NCI-H748 treated with DMSO at 0.1 percent for 48 hours (cell line): ENCODE measurements at places on chromosomes 4 and X.

DNA sequence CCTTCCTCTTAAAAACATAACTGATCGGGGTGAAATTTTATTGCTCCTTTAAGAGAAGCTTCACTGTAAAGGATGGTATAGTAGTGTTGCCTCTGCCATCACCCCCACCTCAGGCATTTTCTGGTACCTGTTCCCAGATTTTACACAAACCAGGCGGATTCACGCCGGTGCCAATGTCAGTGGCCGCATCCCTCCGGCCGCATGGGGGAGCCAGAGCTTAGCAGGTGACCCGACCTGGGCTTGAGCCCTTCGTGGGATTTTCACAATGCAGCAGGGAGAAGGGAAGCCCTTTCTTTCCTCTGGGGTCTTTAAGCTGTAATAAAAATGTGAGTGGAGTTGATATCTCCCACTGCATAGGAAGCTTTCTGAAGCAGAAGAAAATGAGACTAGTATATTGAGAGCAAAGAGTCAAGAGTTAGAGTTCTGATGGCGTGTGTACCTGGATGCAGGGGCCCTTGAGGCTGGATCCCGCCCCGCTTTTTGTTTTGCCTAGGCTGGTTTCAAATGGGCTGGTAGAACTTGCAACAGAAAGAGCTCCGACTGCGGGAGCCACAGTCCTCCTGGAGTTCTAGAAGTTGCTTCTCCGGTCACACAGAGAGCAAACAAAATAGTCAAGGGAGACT, 59.4 kb downstream of the POLR2B start:
- peak; percentile 21 for DNase-seq

DNA sequence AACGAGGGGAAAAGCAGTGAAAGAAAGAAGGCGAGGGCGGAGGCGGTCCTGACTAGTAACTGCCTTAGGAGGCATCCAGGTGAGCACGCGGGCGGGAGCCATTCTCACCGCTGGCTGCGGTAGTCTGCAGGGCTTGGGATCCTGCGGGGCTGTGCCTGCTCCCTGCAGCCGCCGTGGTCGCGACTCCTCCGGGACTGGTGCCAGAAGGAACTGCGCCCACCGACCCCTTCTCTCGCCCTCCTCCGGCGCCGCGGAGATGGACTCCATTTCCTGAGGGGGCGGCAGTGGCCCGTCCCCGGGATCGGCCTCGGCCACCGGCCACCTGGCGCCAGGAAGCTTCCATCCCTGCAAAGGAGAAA, 543 bp downstream of the NFXL1 start:
- DNase-seq: peak; percentile 22

- DNase-seq: no peak
Observed at GRCh38 chr4:15040916-15041463, 38.7 kb downstream of the CPEB2 start.

DNA sequence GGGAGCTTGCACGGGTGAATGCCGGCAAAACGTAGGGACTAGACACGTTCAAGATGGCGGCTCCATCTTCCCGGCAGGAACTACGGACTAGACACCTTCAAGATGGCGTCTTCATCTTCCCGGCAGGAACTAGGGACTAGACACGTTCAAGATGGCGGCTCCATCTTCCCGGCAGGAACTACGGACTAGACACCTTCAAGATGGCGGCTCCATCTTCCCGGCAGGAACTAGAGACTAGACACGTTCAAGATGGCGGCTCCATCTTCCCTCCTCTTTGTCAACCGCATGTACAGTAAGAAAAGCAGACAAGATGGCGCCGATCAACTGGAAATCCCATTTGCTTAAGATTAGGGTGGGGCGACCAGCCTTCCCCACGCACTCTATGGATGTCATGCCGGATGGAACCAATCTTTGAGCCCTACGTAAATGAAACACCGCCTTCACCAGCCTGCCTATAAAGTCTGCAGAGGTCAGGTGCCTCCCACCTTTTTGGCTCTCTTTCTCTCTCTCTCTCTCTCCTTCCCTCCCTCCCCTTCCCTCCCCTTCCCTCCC, 222.4 kb downstream of the CRLF2 start:
- DNase-seq: peak; percentile 46

GRCh38 chrX:8927066-8927635, 106.8 kb downstream of the FAM9B start:
- no peak for DNase-seq

- no peak for DNase-seq
Observed at GRCh38 chr4:187357045-187357643, 633.5 kb upstream of the FAT1 start.

- DNase-seq: no peak
Observed at GRCh38 chrX:1506916-1507315, 30.1 kb downstream of the P2RY8 start.

GRCh38 chrX:350534-351323, 32.1 kb upstream of the GTPBP6 start:
- no peak for DNase-seq

DNA sequence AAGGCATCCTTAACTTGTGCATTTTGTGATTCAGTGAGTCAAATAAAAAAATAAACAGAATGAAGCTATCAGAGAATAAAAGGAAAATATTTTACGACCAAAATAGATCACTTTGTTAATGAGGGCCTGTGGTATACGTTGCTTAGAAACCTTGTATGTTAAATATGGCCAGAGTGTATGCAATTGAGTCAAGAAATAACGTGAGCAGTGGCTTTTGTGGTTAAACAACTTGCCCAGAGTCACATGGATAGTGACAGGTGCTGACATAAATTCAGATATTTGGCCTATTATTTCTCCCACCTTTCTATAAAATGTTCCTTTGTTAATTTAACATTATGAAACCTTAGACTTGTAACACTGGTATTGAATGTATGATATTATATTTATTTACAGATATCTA, 393.4 kb downstream of the PABPC4L start:
- no peak for DNase-seq

DNA sequence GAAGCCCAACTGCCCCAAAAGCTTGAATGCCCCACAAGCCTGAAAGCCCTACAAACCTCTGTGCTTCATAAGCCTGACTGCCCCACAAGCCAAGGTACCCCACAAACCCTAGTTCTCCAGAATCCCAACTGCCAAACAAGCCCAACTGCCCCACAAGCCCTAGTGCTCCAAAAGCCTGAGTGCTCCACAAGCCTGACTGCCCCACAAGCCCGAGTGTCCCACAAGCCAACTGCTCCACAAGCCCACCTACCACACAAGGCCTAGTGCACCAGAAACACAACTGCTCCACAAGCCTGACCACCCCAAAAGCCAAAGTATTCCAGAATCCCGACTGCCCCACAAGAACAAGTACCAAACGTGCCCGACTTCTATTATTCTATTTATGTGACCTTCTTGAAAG, 13.6 kb upstream of the HSFX3 start:
- DNase-seq: no peak

GRCh38 chr4:74441744-74442143, 3.2 kb upstream of the AREG start:
- DNase-seq: no peak

- DNase-seq: peak; percentile 41
Observed at GRCh38 chrX:27336466-27337091, 126.6 kb downstream of the PPP4R3C start.

GRCh38 chrX:9339603-9340491, 125.0 kb upstream of the TBL1X start:
- DNase-seq: no peak

- no peak for DNase-seq
Observed at GRCh38 chr4:55824865-55825264, 5.3 kb downstream of the EXOC1L start.

DNA sequence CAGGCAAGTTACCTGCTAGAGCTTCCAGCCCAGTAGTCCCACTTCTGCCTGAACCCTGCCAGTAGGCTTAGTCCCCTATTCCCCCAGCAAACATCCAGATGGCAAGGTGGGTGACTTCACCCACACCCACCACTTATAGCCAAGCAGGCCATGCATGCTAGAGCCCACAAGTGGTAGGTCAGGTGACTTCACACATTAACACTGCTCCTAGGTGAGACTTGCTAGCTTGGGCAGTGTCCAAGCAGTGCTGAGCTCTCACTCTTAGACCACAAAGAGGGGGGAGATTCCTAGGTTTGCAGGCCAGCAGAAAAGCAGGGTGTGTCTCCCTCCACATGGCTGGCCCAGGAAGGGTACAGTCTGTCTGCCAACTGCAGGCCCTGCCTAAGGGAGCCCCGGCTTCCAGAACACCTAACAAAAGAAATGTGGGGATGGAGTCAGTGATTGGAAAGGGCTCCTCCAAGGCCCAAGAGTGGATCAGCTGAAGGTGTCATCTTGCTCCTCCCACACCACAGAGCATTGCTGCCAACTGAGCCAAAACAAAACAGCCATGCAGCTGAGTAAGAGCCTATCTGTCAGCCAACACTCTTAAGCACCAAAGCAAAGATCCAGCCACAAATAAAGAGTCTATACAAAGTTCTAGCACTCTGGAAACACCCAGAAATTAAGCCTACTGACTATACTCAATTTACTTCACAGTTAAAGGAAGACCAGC, 158.1 kb upstream of the USP38 start:
- DNase-seq: no peak
